ENCODE measurements at places on chromosomes 1 and 21.

GRCh38 chr1:27726173-27727044 lies 648 bp downstream of the FAM76A start:
- peak; percentile 56 for DNase-seq

- DNase-seq: peak; percentile 90
Measured at GRCh38 chr1:17632541-17633184, 93.2 kb downstream of the ARHGEF10L start.

DNA sequence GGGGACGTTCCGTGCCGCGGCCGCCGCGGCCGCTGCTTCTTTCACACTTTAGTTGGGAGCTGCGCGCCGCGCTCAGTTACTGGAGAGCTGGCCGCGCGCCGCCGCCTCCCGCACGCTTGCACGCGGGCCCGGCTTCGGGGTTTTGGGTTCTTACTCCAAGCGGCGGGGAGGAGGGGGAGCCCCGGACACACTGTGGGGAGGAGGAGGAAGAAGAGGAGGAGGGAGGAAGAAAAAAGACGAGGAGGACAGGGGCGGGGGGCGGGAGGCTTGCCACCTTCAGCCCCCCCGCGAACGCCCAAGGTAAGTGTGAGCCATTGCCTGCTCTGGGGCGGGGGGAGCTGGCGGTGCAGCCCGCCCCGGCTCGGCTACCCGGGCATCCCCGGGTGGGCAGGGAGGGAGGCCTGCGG lies 243 bp downstream of the C1orf21 start:
- DNase-seq: no peak

DNA sequence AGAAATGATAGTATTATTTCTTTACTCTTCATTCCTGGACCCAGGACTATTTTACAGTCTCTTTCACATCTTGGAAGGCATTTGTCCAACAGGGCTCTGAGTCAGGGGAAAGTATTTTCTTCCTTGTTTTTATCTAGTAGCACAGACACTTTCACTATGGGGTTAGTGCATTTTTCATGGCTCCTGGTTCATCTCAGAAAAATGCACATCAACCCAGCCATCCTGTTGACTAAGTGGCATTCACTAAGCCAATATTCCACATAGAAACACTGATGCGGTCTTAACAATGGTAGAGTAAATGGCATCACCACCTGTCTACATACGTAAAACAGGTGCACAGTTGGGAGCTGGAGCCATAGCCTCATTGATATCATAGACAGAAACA lies 87.4 kb upstream of the C1orf21 start:
- DNase-seq: peak; percentile 87

DNA sequence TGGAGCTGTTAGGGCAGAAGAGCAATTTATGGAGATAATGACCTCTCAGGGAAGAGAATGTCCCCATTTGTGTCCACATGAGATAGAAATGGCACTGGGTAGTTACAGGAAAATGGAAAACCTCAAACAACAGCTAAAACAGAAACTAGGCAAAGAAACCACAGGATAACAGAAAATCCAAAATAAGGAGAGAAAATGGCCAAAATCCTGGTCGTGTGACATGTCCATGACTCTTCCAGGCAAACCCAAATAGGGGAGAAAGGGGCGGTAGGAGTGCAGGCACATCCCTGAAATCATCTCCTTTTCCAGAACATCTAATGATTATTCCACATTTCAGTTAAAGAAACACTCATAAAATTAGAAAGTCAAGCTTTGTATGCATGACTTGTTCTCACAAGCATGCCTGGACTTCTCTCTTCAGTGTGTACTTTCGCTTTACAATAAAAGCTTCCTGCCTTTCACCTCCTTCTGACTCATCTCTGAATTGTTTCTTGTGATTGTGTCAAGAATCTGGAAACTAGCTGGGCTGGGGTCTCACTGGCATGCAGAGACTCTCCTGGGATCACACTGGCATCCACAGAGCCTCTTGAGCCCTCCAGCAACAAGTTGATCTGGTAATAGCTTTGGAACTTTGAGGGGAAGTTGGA lies 171.4 kb upstream of the ZP4 start:
- peak; percentile 35 for DNase-seq

GRCh38 chr1:51624855-51625254 lies 8.0 kb downstream of the OSBPL9 start:
- DNase-seq: no peak

DNA sequence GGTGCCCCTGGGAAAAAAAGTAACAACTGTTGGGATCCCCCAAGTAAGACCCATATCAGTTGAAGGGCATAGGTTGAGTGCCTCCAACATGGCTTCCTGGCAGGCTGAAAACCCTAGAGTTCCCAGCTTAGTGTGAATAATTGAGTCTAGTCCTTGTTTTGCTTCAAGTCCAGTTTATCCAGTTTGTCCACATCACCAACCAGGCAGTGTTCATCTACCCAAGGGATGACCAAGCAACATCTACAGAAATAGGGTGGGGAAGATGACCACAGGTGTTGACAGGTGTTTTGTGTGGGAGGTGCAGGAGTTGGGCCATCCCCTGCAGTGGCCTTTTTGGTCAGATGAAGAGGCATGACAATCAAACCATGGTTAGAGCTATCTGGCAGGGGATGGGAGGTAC lies 54.3 kb upstream of the ERO1B start:
- DNase-seq: no peak

- peak; percentile 75 for DNase-seq
Measured at GRCh38 chr21:45142469-45143308, 68.3 kb downstream of the ADARB1 start.

GRCh38 chr1:39970274-39970673 lies 15.3 kb downstream of the MFSD2A start:
- DNase-seq: no peak

DNA sequence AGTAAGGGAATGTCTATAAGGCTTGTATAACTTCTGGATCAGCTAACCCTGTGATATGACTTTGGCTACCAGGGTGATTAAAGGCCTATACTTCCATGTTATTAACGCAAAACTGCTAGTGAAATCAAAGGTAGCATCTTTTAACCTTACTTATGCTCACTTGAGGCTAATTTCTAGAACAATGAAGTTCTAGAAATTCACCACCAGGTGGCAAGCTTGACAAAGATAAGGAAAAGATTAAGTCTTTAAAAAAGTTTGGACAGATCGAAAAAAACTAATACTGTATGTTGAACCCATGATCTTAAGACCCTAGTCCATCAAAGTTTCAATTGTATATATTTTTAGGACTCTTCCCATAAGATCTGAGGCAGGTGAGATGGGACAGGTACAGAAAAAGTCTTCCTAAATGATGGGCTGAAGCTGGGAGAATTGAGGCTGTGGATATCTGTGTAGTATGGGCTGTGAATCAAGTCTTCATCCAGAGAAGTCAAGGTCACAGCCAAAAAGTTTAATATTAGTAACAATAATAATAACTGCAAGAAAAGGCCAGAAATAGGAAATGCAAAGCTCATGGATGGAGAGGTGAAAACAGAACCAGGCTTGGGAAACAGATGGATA lies 18.8 kb downstream of the KYAT3 start:
- peak; percentile 61 for DNase-seq

- peak; percentile 45 for DNase-seq
Measured at GRCh38 chr1:242467556-242468145, 56.8 kb downstream of the PLD5 start.

- DNase-seq: no peak
Measured at GRCh38 chr1:27161594-27161993, 6.7 kb upstream of the SLC9A1 start.

- DNase-seq: peak; percentile 90
Measured at GRCh38 chr1:95023399-95024043, 49.2 kb downstream of the ALG14 start.

GRCh38 chr1:48977273-48977672 lies 200.6 kb upstream of the BEND5 start:
- no peak for DNase-seq

DNA sequence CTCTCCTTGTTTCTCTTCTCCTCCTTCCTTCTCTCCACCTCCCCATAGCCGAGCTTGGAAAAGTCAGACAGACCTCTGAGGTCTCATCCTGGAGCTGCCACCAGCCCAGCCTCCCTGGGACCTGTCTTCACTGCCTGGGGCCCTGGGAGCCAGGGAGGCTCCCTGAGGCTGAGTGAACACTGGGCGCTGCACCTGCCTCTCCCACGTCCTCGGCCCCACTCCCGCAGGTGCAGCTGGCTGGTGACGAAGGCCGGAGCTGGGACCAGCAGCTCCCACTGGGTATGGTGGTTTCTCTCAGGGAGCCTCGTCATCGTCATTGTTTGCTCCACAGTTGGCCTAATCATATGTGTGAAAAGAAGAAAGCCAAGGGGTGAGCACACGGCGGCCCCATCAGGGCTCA lies 5.3 kb downstream of the TNFRSF14 start:
- no peak for DNase-seq

- no peak for DNase-seq
Measured at GRCh38 chr1:176542352-176542751, 79.4 kb downstream of the PAPPA2 start.

- no peak for DNase-seq
Measured at GRCh38 chr21:46061518-46061917, 36.4 kb upstream of the COL6A2 start.

DNA sequence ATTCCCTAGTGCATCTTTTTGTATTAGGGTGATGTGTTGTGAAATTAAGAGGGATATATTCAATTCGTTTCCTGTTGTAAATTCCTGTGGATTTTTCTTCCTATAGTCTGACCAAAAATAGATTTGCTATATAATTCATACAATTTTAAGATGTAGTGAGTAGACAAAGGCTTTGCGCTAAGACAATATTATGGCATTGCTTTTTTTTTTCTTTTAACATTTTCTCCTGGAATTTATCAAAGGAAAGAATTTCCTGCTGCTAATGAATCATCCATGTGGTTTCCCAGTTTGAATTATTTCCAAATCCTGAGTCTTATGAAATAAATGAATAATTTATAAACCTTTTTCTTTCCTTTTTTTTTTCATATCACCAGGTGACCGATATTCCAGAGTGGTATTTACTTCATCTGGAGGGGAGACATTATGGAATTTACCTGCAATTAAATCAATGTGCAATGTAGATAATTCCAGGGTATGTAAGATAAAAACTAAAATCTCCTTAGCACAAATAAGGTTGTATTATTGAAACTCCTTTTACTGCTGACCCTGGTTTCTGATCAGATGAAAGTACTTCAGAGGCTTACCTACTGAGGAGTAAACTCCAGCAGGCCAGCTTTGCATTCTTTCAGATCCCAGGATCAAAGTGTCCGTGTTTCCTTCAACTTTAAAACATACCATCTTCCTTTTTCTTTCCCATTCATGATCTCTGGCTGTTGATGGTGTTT lies 148.4 kb downstream of the TLR5 start:
- DNase-seq: peak; percentile 75

DNA sequence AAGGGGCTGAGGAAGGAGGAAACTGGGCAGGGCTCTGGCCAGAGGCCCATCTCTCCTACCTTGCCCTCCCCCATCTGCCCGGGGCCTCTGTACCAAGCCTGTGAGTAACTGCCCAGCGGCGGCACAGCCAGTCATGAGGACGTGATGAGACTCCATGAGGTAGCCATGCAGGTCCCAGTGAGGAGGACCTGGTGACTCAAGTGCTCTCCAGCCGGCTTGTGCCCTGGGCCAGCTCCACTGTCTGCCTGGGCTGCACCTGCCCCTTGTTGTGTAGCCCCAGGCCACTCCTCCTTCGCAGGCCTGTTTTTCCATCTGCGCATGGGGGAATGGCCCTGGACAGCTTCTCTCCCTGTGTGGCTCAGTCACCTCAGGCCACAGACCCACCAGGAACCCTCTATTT lies 42.0 kb upstream of the PADI1 start:
- peak; percentile 97 for DNase-seq

- DNase-seq: peak; percentile 43
Measured at GRCh38 chr21:36839123-36839522, 127.3 kb downstream of the HLCS start.

- peak; percentile 60 for DNase-seq
Measured at GRCh38 chr21:34029743-34030528, 43.4 kb upstream of the MRPS6 start.

DNA sequence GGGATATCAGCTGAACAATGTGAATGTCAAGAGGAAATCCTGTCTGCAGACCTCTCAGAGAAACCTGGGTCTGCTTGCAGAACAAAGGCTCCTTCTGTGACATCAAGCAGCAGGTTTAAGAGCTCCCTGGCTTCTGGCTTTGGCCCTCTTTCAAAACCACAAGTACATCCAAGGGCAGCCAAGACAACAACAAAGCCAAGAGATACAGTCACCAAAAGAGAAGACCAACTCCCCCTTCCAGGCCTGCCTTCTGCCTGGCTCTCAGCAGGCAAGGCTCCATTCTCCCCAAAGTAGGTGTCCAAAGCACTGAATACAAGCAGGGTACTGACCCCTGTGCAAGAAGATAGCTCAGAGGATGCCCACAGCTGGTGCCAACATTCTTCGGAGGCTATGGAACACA lies 11.5 kb downstream of the BCAR3 start:
- peak; percentile 99 for DNase-seq

GRCh38 chr1:170010443-170010842 lies 64.1 kb downstream of the KIFAP3 start:
- DNase-seq: peak; percentile 39

DNA sequence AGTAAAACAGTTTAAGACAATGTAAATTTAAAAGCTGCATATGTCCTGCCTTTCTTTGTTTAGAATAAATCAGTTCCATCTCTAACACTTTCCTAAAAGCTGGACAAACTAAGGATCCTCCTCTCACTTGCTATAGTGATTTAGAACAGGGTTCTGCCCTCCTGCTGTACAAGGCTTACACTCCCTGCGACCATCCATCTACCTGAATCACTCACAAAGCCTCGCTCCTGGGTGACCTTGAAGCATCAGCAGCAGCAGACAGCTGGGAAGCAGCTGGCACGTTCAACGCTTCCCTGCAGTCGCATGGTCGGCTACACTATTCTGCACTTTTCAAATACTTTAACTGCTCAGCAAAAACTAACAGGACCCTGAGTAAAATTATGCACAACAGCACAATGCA lies 128.0 kb downstream of the NTPCR start:
- no peak for DNase-seq

- DNase-seq: peak; percentile 36
Measured at GRCh38 chr21:43814215-43815106, 25.1 kb downstream of the RRP1 start.

DNA sequence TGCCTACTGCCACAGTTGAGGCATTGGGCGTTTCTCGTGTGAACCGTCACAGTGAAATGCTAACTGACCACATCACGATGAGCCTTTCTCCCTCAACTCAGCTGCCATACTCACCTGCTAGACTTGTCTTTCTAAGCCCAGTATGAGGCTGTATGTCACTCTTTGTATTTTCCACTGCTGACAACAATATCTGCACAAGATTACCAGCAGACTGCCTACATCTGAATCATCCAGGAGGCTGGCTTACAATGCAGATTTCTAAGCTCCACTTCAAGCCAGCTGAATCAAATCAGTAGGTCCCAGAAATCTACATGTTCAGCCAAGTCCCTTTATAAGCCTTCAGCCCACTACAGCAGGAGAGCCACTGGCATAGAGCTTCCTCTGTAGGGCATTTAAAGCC lies 355.0 kb upstream of the DUSP10 start:
- no peak for DNase-seq

- no peak for DNase-seq
Measured at GRCh38 chr1:246271516-246271915, 235.6 kb downstream of the SMYD3 start.

DNA sequence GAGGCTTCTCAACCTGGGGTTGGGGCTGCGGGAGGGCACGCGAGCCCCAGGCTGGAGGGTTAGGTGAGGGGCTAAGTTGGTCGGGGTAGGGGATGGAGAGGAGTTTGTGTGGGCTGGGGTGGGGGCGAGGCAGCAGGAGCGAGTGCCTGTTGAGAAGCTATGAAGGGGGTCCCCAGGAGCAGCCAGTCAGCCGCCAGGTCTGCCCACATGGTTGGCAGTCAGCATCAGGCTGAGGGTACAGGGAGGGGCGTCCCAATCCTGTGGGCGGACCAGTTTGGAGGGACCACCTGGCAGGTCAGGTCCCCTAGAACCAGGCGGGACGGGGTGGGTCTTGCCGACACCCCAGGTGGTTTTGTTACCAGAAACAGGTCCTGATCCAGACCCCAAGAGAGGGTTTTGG lies 400 bp upstream of the TRIM17 start:
- no peak for DNase-seq

Data from M059J (cell line).